Naive thymus-derived CD4-positive, alpha-beta T cell (primary cell): ENCODE measurements at places on chromosomes 2 and 18. TPM values are rescaled to one million over a fixed set of nuclear protein-coding genes. Genes with fewer than 3 reads are reported as not detected.

GAREM2 gene
- 2.4 TPM for polyA plus RNA-seq

ACADL gene
- polyA plus RNA-seq = not detected

DNA sequence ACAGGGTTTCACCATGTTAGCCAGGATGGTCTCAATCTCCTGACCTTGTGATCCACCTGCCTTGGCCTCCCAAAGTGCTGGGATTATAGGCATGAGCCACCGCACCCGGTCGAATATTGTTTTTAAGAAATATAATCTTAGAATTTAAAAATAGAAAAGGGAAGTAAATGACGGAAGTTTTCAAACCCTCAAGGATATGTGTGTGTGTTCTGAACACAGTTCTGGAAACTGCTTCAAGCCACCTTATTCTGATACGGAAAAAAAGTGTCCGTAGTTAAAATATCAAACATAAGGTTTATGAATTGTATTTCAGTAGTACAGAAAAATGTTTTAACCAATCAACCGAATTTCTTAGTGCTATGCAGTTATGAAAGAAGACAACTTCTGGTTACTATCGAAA, 115.9 kb downstream of the UPP2 start:
- no peak for DNase-seq

- no peak for DNase-seq
These were observed 9.5 kb upstream of the MALL start for GRCh38 chr2:110124939-110125691.

DNA sequence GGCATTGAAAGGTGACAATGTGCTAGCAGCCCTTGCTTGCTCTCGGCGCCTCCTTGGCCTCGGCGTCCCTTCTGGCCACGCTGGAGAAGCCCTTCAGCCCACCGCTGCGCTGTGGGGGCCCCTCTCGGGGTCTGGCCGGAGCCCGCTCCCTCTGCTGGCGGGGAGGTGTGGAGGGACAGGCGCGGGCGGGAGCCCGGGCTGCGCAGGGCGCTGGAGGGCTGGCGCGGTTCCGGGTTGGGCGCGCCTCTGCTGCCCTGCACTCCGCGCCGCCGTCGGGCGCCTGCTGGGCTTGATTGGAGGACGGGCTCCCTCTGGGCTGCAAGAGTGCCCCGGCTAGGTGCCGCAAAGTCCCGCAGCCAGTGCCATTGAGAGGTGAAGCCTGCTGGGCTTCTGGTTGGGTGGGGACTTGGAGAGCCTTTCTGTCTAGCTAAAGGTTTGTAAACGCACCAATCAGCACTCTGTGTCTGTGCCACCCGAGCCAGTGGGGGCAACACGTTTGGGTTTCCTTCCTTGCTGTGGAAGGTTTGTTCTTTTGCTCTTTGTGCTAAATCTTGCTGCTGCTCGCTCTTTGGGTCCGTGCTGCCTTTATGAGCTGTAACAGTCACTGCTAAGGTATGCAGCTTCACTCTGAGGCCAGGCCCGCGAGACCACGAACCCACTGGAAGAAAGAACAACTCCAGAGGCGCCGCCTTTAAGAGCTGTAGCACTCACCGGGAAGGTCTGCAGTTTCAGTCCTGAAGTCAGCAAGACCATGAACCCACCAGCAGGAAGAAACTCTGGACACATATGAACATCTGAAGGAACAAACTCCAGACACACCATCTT, 14.8 kb upstream of the IMP4 start:
- DNase-seq = no peak
